NT2/D1 (cell line): ENCODE measurements at places on chromosomes 16 and 17.
A peak's percentile ranks its signal among the peaks of the same experiment; 100 is the strongest.

DNA sequence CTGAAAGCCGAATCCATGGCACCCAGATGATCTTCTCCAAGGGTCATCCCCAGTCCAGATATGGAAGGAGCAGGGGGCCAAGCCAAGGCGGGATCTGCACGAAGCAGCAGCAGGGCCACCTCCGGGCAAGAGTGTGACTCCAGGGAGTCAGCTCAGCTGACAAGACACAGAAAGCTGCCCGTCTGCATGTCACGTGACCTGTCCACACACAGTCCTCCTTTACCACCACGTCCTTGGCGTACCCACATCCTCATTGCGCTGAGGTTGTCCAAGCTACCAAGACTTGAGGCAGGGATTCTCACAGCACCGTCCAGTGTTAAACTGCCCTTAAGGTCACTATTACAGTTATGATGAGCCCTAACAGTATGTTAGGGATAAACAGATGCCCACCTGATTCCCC is 11.3 kb upstream of the CYTH1 start:
- no peak for DNase-seq

- no peak for DNase-seq
These were observed 20.3 kb downstream of the SERPINF1 start for GRCh38 chr17:1782171-1782567.

GRCh38 chr16:2296661-2297505 is 29.0 kb upstream of the RNPS1 start:
- no peak for DNase-seq

DNA sequence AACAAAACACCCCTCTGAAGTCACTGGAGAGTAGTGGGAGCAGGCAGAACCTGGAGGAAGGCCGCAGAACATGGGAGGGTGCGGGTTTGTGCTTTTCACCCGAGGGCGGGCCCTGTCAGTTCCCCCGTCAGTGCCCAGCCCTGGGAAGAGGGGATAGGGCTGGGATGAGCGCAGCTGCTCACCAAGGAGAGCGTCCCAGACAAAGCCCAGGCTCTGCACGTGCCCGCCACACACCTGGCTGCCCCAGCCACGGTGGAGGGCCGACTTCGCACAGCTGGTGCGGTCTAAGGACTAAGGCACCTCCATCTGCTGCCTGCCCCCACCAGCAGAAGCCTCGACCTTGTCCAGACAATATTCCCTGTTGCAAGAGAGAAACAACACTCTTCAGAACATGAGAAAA is 39.5 kb downstream of the ZCCHC14 start:
- DNase-seq: no peak

- peak; percentile 60 for DNase-seq
These were observed 1.6 kb downstream of the NDUFB10 start for GRCh38 chr16:1960665-1961630.

DNA sequence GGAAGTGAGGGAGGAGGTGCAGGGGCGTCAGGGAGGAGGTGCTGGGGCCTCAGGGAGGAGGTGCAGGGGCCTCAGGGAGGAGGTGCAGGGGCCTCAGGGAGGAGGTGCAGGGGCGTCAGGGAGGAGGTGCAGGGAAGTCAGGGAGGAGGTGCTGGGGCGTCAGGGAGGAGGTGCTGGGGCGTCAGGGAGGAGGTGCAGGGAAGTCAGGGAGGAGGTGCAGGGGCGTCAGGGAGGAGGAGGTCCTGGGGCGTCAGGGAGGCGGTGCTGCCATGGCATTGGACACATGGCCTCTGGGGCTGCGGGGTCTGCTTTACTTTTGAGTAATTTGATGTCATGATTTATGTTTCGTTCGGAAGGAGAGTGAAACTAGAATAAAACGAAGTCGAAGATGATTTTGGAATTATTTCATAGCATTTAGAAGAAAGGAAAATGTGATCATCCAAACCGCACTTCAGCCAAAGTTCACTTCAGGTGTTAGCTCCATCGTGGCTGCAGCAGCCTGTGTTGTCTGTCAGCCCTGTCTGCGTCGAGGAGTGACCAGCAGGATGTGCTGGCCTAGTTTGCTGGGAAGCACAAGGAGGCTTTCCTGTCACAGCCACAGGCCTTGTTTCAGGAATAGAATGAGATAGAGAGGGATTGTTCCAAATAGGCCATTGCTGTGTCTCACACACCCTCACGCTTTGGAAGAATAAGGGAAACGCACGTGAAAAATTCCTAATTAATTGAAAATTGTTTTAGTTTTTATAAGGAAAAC is 42.8 kb downstream of the RAB11FIP3 start:
- no peak for DNase-seq

GRCh38 chr17:39634384-39634871 is 2.5 kb upstream of the STARD3 start:
- DNase-seq: no peak

- DNase-seq: no peak
These were observed 1.8 kb downstream of the BTBD17 start for GRCh38 chr17:74359916-74360315.

GRCh38 chr16:87790292-87791100 is 24.7 kb upstream of the KLHDC4 start:
- no peak for DNase-seq

GRCh38 chr17:34682305-34682704 is 102.9 kb downstream of the TMEM132E start:
- no peak for DNase-seq

- no peak for DNase-seq
These were observed 3.3 kb downstream of the ORMDL3 start for GRCh38 chr17:39923836-39924690.

- DNase-seq: no peak
These were observed 10.6 kb upstream of the HNF1B start for GRCh38 chr17:37755455-37755854.

GRCh38 chr17:74016461-74016860 is 187.0 kb upstream of the RPL38 start:
- no peak for DNase-seq

DNA sequence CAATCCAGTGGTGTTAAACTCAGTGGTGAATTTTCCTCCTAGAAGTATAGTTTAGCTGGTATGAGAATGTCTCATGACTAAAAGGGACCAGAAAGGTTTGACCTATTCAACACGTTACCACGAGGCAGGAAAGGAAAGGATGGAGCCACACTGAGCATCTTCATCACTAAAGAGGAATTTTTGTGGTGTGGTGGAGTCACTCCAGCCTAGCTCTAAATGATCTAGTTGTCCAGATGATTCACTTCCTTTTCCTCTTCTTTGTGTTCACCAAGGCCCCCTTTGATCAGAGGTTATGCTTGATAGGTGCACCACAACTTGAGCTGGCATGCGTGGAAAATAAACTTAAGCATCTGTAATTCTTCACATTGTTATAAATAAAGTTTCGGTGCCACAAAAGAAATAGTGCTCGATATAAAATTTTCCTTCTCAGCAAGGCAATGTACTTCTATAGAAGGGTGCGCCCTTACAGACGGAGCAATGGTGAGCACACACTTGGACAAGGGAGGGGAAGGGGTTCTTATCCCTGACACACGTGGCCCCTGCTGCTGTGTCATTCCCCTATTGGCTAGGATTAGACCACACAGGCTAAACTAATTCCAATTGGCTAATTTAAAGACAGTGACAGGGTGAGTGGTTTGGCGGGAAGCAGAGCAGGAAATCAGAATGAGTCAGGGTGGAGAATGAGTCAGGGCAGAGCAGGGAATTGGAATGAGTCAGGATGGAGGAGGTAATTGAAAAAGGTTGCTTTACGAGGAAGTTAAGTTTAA is 254.6 kb downstream of the HS3ST3A1 start:
- no peak for DNase-seq

DNA sequence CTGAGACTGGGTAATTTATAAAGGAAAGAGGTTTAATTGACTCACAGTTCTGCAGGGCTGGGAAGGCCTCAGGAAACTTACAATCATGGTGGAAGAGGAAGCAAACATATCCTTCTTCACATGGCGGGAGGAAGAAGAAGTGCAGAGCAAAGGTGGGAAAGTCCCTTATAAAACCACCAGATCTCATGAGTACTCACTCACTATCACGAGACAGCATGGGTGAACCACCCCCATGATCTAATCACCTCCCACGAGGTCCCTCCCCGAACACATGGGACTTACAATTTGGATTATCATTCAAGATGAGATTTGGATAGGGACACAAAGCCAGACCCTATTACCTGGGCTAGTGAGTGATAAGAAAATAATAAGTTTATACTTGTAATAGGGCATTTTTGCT is 70.6 kb upstream of the HS3ST2 start:
- DNase-seq: no peak

DNA sequence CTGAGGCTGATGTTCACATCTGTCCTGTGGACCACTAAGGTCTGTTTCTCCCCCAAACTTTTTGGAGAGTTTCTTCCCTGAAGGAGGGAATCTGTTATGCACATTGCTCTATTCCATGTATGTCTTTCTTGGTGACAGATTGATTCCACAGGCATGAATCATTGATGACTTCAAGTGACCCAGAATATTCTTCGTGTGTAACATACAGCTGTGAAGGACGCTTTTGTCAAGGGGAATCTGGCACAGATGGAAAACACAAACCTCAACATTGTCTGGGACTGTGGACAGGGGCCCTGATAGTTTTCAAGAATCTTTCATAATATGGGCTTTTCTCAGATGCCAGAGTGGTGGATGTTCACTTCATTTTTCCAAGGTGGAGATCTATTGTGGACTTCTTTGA is 223.1 kb upstream of the MAF start:
- DNase-seq: no peak

GRCh38 chr17:296379-296778 is 56.2 kb downstream of the RPH3AL start:
- no peak for DNase-seq

GRCh38 chr16:8808613-8809353 is 11.1 kb downstream of the PMM2 start:
- DNase-seq: no peak

DNA sequence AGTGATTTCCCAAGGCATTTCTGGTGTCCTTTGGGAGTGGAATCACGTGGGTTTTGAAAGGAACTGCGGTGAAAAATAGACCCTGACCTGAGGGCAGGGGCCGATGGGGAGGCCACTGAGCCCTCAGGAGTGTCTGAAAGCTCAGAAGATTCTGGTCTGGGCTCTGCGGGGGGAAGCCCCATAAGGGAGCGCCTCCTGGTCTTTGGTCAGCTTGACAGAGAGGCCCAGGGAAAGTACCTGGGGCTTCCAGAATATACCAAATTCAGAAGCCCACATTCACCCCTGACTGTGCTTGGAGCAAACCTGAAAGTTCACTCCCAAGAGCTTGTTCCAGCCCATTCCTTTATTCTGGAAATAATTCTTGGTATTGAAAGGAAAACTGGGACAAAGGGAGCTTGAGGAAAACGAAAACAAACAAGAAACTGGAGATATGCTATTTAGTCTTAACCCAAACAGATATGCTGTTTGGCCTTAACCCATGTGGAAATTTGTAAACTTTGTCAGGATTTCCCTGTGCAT is 23.2 kb upstream of the NAGLU start:
- no peak for DNase-seq

DNA sequence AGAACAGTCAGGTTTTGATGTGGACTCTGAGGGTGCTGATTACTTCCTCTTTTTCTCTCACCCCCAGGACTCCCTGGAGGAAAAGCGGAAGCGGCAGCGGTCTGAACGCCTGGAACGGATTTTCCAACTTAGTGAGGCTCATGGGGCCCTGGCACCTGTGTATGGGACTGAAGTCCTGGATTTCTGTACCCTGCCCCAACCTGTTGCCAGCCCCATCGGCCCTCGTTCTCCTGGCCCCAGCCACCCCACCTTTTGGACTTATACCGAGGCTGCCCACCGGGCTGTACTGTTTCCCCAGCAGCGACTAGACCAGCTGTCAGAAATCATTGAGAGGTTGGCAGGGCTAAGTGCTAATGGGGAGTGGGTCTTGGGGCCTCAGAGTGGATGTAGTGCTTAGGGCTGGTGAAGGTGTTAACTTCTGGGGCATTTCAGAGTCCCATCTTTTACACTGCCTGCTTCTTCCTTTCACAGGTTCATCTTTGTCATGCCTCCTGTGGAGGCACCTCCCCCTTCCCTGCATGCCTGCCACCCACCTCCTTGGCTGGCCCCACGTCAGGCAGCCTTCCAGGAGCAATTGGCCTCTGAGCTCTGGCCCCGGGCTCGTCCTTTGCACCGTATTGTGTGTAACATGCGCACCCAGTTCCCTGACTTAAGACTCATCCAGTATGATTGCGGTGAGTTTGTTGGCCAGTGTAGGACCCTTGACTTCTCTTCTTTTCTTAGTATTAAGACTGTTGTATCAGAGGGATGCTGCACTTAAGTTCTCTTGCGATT is 19.1 kb upstream of the PHKG2 start:
- DNase-seq: no peak

DNA sequence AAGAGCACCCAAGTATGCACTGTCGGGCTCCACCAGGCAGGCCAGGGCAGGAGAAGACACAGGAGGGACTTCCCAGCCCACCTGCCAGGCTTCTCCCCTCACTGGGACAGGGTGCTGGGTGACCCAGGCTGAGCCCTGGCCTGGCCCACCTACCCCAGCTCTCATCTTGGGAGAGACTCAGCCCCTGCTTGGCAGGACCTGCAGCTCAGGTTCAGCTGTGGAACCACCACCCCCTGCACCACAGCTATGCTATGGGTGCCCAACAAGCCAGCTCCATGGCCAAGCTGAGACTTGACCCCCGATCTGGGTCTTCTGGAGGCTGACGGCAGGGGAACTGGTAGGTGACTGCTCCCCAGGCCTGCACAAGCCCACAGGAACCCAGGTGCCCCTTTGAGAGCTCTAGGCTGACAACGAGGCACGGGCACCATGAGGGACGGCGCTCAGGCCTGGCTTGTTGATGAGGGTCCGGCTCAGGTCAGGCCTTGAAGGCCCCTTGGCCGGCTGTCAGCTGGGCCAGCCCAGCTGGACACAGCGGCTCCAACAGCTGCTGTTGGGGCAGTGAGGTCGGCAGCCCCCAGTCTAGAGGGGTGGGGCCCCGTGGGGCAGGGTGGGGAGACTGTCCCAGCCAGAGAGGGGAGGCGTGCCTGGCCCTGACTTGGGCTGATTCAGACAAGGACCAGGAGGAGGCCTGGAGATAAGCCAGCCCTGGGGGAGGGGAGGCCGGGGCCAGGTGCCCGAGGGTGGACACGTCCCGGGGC is 4.6 kb downstream of the RPUSD1 start:
- no peak for DNase-seq

DNA sequence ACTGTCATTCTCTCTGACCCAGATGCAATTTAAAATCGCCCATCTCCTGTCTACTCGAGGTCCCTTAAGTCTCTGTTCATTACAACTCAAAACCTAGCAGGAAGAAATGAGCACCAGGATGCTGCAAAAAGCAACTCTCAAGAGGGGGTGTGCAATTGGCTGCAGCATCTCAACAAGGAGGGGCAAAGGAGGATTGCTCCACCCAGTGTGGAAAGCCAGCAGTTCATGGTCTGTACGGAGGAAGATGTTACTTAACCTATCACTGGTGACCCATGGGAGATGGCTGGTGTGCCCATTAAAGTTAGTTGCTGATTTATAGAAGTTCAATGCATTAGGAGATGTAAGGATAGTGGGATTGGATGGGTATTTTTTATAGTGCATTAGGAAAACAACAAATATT is 147.4 kb downstream of the CDK5R1 start:
- no peak for DNase-seq

- DNase-seq: no peak
These were observed 8.2 kb upstream of the CIITA start for GRCh38 chr16:10868596-10869469.

DNA sequence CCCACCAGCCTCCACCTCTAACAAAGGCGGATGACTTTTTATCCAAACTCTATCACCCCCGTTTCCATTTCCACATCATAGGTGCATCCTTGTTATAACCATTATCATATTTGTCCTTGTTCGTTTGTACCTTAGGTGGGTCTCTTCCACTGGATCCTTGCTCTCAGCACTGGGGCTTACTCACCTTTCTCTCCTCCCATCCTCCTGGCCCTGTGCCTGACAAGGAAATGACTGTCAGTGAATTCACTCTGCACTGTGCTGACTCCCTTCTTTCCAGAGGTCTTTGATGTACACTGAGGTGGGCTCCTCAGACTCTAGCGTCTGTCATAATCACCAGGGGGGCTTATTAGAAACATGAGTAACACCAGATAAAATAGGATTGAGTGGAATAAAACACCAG is 3.1 kb downstream of the GSG1L2 start:
- no peak for DNase-seq
